ENCODE measurements at places on chromosomes 13 and 19. TPM values are rescaled to one million over a fixed set of nuclear protein-coding genes. Genes with fewer than 3 reads are reported as not detected.

The ACP7 gene
- total RNA-seq = not detected

The IL12RB1 gene
- total RNA-seq = 28.1 TPM

The FPR1 gene
- total RNA-seq = not detected

The SEMA6B gene
- 0.13 TPM for total RNA-seq

The TIMM29 gene
- total RNA-seq = 20.9 TPM

The DMKN gene
- total RNA-seq = 57.8 TPM

The PRKCG gene
- not detected for total RNA-seq

The CPAMD8 gene
- total RNA-seq = 0.13 TPM

The ZNF701 gene
- 11.5 TPM for total RNA-seq

The C19orf85 gene
- not detected for total RNA-seq

The C2CD4C gene
- total RNA-seq = not detected

The NLRP9 gene
- not detected for total RNA-seq

The ZNF446 gene
- total RNA-seq = 5.6 TPM

The POLD1 gene
- 146 TPM for total RNA-seq

The PDX1 gene
- not detected for total RNA-seq

The ZNF763 gene
- 0.66 TPM for total RNA-seq

The TNFSF11 gene
- total RNA-seq = 14.7 TPM

The PSG6 gene
- not detected for total RNA-seq

The ZNF772 gene
- total RNA-seq = 5.9 TPM

The SLITRK6 gene
- not detected for total RNA-seq

The CYP2S1 gene
- 0.15 TPM for total RNA-seq

The RABAC1 gene
- total RNA-seq = 71.2 TPM

The PIN1 gene
- 90.4 TPM for total RNA-seq

The IGFL3 gene
- not detected for total RNA-seq

The CACNG6 gene
- total RNA-seq = not detected

The LONP1 gene
- 137 TPM for total RNA-seq

The VSTM2B gene
- total RNA-seq = not detected

The DLL3 gene
- total RNA-seq = 0.93 TPM

The FGF9 gene
- total RNA-seq = 1.3 TPM

The ZNF492 gene
- not detected for total RNA-seq

The ZNF541 gene
- total RNA-seq = 0.08 TPM

The LIM2 gene
- total RNA-seq = not detected

The SIX5 gene
- 10.1 TPM for total RNA-seq

The RCBTB1 gene
- 10.6 TPM for total RNA-seq

The MICOS13 gene
- 61.3 TPM for total RNA-seq

The RNF17 gene
- not detected for total RNA-seq

The C19orf67 gene
- total RNA-seq = not detected

The PRMT1 gene
- total RNA-seq = 437 TPM

The ZNF440 gene
- total RNA-seq = 3.6 TPM

The KLK10 gene
- not detected for total RNA-seq

The NKPD1 gene
- 0.13 TPM for total RNA-seq

The CDC34 gene
- 41.4 TPM for total RNA-seq

The RDH8 gene
- total RNA-seq = not detected

The PLPPR3 gene
- not detected for total RNA-seq

The PSG1 gene
- total RNA-seq = not detected

Measured in GM12878 (cell line).